Activated CD4-positive, CD25-positive, alpha-beta regulatory T cell treated with anti-CD3 and anti-CD28 coated beads, Interleukin-2, amount 50 U/mL, for 72 hours (primary cell): ENCODE measurements at places on chromosomes 3 and 15.
A peak's percentile ranks its signal among the peaks of the same experiment; 100 is the strongest.

- DNase-seq = no peak
Measured at GRCh38 chr3:112143251-112143650, 10.2 kb upstream of the GCSAM start.

DNA sequence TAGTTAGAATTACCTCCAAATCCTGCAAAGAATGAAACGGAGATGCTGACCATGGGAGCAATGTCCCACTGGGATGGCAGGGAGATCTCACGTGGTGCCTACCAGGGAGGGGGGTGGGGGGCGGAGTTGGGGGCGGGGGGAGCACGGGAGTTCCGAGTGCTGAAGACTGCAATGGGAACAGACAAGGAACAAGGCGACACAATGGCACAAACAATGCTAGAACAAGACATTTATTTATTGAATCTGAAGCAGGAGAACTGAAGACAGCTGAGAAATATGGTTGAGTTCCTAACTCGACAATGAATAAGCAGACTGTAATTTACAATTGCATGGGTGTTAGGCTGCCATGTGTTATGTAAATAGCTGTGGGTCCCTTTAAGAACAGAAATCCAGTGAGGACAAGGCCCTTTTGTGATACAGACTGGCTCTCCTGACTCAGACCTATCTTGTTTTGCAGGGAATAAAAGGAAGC, 91.2 kb downstream of the AQP9 start:
- no peak for DNase-seq

GRCh38 chr3:143975554-143976152, 4.0 kb downstream of the DIPK2A start:
- DNase-seq = no peak

DNA sequence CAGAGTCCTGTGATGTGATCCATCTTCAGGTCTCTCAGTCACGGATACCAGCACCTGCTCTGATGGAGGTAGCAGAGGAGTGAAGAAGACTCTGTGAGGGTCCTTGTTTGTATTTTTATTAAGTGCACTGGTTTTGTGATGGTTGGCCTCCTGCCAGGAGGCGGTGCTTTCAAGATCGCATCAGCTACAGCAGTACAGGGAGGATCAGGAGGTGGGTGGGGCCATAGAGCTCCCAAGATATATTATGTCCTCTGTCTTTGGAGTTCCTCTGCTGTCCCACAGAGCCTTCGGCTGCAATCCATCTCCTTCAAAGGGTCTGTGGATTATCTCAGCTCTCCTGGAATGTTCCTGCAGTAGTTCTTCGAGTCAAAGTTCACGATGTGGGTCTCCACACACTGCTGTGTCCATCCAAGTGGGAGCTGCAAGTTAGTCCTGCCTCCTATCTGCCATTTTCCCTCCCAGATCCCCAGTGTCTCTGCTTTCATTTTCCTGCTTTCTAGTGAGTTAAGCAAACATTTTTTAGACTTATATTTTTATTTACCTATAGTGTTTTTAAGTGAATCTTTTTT, 54.7 kb downstream of the TM2D3 start:
- DNase-seq = no peak

DNA sequence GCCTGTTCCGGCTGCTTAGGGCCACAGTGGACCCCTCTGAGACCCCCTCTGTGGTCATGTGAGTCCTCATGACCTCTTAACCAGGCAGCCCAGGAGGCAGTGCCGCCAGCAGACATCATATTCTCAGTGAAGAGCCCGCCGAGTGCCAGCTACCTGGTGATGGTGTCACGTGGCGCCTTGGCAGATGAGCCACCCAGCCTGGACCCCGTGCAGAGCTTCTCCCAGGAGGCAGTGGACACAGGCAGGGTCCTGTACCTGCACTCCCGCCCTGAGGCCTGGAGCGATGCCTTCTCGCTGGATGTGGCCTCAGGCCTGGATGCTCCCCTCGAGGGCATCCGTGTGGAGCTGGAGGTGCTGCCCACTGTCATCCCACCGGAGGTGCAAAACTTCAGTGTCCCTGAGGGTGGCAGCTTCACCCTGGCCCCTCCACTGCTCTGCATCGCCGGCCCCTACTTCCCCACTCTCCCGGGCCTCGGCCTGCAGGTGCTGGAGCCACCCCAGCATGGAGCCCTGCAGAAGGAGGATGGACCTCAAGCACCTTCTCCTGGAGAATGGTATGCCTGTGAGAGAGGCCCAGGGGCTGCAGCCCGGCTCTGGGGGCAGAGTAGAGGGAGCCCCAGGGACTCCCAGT, 176.1 kb downstream of the TBC1D2B start:
- DNase-seq = no peak

DNA sequence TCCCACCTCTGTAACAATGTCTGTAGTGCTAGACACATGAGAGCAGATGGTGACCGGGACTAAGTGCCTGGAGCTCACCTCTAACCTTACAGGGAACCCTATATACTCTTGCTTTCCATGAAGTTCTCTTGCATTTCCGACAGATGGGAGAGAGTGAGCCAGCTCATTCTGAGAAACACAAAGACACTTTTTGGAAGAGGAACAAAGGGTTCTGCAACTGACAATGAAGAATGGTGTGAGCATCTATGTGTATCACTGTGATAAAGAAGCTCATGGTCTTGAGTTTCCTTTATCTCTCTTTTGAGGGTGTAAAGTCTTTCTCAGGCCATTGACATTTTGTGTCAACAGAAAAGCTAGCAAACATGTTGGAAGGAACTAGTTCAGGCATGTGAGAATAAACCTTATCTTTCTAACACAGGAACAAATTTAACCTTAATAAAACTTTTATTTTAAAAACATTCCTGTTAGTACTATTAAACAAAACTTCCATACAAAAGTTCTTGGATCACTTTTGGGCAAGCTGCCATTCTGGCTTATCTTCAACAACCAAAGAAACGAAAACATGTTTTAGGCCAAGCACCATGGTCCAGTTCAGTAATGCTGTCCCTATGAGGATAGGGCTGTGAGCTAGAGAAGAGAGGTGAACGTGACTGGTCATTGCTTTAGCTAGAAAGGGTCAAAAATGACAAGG, 142.7 kb downstream of the THRB start:
- DNase-seq = no peak

GRCh38 chr3:184872200-184872599, 60.2 kb downstream of the VPS8 start:
- no peak for DNase-seq

DNA sequence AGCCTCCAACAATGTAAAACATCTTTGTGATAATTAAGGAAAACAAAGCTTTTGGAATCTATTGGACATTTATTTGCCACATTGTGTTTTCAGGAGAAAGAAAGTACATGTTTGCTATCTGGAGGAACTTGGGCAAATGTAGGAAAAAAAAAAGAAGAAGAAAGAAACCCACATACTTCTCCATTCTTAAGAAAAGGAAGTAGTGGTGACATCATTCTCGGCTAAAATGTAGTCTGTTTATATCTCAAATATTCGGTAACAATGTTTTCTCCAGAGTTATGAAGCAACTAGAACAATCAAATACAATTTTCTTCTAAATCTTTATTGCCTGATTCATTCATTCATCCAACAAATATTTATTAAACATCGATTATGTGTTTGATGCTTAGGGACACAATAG, 2.3 kb upstream of the TGFBR2 start:
- DNase-seq = no peak

DNA sequence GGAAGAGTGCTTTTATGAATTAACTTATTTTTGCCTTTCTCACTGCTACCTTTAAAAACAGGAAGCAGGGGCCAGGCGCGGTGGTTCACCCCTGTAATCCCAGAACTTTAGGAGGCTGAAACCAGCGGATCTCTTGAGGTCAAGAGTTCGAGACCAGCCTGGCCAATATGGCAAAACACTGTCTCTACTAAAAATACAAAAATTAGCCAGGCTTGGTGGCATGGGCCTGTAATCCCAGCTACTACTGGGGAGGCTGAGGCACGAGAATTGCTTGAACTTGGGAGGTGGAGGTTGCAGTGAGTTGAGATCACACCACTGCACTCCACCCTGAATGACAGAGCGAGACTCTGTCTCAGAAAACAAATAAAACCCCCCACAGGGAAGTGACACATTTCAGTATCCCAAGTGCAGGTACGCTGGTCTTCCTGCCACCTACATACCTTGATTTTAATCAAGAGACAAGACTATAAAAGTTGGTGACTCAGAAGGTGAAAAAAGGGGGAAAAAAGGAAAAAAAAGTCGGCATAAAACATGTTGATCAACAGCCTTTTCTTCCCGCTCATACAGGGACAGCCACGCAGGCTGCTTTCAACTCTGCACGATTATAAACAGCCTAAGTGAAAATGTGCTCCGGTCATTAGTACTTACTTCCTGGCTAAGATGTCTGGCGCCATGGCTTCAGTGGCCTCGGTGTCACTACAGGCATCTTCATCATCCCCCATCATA, 18.8 kb downstream of the PPP1R2 start:
- no peak for DNase-seq

GRCh38 chr3:197520311-197521276, 35.2 kb downstream of the BDH1 start:
- DNase-seq = no peak

GRCh38 chr15:87827131-87827530, 429.4 kb downstream of the NTRK3 start:
- DNase-seq = no peak

GRCh38 chr3:158731938-158732855, at the start of gene RARRES1:
Gene RARRES1 (minus strand): TSS chr3:158732457. CDS start chr3:158732415, 42 bp downstream.
- DNase-seq = peak; percentile 43

GRCh38 chr3:146218880-146219866, 31.7 kb downstream of the PLSCR4 start:
- DNase-seq = peak; percentile 34

- DNase-seq = no peak
Measured at GRCh38 chr3:69695933-69696332, 43.3 kb upstream of the MITF start.

GRCh38 chr15:70152070-70152480, 54.4 kb upstream of the TLE3 start:
- no peak for DNase-seq

GRCh38 chr3:5162102-5162501, 25.4 kb upstream of the EDEM1 start:
- DNase-seq = no peak

GRCh38 chr15:93168910-93169309, 79.9 kb upstream of the RGMA start:
- DNase-seq = no peak

DNA sequence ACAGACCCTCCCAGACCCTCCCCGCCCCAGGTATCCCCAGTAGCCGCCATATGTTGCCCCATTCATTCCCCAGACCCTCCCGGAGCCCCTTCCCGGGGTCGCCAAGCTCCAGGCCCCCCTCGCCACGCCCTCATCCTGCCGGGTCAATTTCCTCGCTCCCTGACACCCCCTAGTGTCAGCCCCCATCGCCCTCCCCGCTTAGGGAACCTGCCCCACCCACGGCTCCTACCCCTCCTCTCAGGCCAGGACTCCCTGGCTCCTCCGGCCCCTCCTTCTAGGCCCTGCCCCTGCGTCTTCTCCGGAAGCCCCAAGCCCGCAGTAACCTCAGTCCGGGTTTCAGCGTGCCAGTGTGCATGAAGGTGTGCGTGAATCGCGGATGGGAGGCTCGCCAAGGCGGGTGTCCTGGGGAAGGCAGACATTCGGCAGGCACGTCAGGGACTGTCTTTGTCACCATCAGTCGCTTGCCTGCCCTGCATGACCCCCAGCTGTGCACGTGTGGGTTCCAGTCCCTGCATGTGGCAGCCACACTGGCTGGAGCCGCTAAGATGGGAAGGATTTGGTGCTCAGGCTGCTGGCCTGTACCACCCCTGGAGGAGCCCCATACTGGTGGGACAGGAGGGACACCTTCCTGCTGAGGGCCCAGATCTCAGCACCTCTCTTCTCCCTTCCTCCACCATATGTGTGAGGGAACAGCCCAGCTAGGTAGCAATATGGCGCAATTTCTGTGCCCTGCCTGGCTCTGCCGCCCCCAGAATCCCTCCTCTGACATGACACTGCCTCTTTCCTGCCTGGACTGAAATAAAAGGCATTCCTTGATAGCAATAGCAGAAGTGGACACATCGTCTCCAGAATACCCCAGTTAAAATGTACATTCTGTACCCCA, 693 bp downstream of the DISP2 start:
- DNase-seq = peak; percentile 54

GRCh38 chr15:93887151-93887550, 344.2 kb upstream of the MCTP2 start:
- no peak for DNase-seq
